Activated T-helper 1 cell treated with Interleukin-2 at 50 U/mL for 16 hours (primary cell): ENCODE measurements at places on chromosomes 6 and 20.

GRCh38 chr6:100209323-100210136 is 215.5 kb upstream of the MCHR2 start:
- DNase-seq: no peak

- no peak for DNase-seq
These were observed 248.0 kb downstream of the CDC5L start for GRCh38 chr6:44635486-44635885.

- no peak for DNase-seq
These were observed 15.7 kb downstream of the GSTA3 start for GRCh38 chr6:52893803-52894202.

DNA sequence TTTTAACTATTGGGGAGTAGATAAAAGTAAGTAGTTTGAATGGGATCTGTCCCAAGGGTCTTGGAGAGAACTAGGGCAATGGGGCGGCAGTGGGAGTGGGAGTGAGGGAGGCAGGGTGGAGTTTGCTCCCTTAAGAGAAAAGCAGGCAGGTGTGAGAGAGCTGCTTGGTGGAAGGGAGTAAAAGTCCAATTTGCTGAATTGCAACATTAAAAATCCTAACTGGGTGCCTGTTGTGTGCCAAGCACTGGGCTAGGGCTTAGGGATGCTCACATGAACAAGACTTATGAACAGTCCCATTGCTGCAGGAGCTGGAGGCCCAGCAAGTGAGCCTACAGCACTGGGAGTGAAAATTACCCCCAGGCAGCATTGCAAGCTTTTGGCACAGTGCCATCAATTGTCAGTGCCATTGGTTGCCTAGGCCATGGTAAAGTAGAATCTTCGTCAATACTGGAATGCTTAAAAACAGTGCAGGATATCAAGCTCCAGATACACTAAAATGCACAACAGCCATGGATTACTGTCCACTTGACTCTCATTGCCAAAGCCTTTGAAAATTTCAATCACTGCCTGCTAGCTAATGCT is 277.7 kb upstream of the JARID2 start:
- DNase-seq: no peak

DNA sequence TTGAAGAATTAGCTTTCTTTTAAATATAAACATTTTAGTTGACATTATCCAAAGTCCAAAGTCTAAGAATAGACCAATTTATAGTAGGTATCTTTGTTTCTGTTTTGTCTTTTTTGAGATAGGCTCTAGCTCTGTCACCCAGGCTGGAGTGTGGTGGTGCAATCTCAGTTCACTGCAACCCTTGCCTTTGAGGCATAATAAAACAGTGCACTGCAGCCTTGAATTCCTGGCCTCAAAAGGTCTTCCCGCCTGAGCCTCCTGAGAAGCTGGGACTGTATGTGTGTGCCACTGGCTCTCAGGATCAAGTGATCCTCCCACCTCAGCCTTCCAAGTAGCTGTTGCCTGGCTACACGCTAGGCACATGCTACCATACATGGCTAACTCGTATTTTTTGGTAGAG is 135.4 kb downstream of the REV3L start:
- no peak for DNase-seq

GRCh38 chr6:322940-323729 is 30.8 kb downstream of the DUSP22 start:
- no peak for DNase-seq

GRCh38 chr6:41257369-41258195 is 28.9 kb downstream of the TREM1 start:
- no peak for DNase-seq

DNA sequence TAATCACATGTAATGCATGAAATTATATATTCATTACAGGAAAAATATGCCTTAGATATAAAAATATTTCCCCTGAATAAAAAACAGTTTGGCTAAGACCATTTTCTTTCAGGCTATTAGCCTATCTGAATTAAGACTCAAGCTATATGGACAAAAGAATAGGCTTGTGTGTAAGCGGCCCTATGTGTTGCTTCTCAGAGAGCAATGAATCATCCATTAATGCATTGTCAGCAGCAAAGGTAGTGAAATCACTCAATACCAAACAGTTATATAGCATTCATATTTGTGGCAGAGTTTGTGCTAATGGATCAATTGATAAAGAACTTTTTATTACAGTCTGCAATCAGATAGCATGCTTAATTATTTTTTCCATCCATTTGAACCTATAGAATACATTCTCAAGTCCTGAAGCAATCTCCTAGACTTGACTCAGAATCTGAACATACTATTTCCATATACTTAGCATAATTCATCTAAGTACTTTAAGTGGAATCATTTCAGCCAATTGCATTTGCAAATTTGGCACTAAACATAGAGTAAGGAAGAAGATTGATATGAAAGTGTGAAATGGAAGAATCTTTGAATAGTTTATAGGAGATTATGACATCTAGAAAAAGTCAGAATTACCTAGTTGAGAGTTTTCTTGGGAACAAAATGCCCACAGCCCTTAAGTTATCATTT is 112.2 kb downstream of the ADGRB3 start:
- no peak for DNase-seq

DNA sequence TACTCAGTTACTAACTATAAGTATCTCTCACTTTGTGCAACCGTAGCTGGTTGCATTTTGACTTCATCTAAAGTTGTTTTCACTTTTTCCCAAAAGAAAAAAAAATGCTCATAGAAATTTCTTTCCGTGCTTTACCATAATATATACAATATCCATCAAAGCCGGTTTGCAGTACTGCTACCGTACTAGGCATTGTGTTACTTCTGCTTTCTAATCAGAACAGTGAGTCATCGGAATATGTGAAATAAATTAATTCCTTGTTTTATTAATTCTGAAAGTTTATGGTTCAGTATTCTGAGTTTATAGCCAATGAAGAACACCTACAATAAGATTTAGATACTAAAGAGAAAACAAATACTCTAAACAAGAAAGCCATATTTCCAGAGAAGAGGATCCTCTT is 72.5 kb downstream of the TNFRSF21 start:
- DNase-seq: no peak

DNA sequence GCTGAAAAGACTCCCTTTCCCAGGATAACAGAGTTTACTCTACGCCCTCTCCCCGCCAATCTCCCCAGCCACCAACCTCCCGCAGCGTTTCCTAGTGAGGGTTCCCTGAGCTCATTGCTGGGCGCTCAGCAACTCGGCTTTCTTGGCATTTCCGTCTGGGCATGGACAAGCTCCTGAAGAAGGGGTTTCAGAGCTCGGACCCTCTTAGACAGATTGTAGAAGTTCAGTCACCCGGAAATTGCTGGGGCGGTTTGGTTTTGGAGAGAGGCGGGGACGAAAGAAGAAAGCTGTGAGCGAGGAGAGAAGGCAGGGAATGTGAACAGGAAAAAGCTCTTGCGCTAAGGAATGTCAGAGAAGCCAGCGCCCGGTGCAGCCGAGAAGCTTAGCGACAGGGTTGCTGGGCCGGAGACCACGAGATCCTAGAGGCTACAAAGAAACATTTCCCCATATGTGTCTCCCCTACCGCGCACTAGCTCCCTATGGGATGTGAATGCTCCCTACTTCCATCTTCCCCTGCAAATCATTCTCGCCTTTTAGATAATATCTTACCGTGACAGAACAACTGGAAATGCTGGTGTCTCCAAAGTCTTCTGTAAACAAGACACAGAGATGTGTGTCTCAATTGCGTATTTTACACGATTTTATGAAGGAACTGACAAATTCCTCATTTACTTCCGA is 15.8 kb downstream of the POM121L2 start:
- DNase-seq: no peak

DNA sequence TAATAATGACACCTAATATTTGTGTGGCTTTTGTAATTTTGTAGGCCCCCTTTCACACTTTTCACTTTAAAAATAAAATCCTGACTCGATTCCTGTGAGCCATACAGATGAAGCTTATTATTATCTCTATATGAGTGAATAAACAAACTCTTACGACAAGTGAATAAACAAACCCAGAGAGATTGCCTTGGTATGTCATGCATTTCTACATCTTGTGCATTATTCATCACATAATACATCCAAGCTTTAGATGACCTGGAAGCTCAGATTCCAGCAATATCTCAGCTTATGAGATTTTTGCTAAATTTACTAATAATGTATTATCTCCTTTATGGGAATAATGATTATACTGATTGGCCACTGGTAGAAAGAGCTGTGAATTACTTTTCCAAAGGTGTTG is 248.2 kb downstream of the TBX18 start:
- DNase-seq: no peak

DNA sequence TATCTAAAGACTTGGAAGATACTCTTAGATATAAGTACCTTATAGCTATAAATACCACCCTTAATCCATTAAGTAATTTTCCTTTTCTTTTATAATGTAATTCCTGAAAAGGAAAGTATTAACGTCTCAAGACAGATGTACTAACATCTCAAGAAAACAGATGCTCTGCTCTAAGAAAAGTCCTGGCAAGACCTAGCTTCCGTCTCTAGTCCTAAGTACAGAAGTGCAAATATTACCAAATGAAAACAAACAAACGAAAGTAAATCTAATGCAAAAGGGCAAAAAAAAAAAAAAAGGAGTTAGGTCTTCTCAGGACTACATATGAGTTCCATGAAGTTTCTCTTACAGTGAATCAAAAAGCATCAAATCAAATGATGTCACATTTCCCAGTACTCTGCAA is 106.8 kb upstream of the PDE10A start:
- no peak for DNase-seq

DNA sequence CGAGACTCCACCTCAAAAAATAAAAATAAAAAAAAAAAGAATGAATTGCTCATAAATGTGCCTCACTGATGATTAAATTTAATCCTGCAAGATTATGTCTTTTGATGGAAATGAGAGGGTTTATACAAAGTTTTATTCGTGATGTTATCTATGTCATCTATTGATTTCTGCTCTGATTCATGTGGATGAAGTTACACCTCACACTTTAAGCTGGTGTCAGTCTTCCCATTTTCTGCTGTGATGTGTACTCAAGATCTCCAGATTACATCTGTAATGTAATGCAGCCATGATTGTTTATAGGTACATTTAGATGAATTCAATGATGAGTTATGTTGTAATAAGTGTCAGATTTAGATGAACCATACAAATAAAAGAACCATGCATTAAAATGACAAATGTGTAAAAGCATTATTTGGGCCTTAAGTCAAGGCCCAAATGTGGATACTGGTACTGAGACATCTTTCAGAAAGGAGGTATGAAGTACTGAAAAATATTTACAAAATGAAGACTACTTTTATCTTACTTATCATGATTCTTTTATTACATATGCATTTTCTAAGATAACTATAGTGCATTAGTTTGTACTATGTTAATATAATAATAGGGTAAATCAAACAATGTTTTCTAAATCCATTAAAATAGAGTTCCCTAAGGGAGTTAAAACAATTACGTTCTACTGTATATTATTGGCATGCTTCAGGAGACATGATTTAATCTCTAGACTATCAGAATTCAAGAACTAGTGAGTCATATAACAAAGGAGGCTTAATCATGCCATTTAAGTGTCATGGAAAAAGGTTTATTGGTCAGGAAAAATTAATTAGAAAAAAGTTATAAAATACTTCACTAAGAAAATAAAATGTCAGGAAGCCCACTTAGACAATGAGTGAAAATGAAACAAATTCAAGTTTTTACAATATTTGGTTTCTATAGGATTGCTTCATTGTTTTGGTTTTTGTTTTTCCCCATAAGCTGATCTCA is 34.5 kb downstream of the HCRTR2 start:
- no peak for DNase-seq

DNA sequence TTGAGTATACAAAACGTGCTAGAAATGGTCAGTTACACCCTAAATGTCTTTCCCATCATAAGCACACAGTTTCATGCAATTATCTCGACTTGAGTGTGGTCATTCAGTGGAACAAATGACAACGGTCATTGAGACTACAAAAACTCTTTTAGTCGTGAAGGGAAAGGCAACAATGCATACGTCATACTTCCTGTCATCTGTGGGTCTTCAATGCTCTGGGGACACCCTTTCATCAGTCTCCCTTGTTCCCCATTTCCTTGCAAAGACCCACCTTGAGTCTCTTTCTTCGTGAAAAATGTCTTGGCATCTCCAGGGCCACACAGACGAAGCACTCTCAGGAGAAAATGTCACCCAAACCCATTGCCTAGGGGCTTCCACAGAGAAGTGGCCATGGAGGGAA is 238.5 kb downstream of the GMPR start:
- no peak for DNase-seq

GRCh38 chr6:118744261-118744941 is 93.0 kb upstream of the CEP85L start:
- no peak for DNase-seq

DNA sequence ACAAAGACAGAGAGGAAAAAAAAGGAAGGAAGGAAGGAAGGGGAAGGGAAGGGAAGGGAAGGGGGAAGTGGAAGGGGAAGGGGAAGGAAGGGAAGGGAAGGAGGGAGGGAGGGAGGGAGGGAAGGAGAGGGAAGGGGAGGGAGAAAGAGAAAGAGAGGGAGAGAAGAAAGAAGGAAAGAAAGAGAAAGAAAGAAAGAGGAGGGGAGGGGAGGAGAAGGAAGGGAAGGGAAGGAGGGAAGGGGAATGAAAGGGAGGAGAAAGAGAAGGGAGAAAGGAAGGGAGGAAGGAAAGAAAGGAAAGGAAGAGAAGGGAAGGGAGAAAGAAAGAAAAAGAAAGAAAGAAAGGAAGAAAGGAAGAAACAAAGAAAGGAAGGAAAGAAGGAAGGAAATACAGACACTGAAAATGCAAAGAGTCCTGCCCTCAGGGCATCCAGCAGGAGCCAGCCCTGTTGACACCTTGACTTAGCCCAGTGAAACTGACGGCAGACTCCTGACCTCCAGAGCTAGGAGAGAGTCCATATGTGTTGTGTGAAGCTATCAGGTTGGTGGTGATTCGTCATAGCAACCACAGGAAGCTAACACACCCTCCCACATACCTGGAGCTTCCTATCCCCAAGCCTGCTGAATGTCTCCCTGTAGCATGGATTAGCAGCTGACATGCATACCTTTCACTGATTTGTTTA is 58.7 kb upstream of the SULF2 start:
- DNase-seq: no peak

DNA sequence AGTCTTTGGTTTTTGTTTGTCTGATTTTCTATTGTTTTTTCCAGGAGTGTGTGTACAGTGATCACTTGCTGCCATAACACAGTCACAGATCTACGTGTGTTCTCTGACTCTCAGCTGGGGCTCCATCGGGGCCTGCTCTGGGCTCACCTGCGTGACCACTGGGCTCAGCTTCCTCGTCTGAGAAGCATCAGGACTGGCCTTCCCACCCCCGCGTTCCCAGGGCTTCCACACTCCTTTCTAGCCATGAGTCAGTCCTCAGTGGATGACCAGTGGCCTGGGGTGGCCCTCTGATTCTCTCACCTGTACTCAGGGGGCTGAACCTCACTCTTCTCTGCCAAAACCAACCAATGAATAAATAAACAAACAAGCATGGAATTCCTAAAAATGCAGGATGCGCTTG is 14.5 kb downstream of the THBS2 start:
- DNase-seq: no peak
